Amniotic epithelial cell (primary cell): ENCODE measurements at places on chromosomes 13 and 19.

GRCh38 chr13:34035676-34036325 lies 217.9 kb downstream of the RFC3 start:
- DNase-seq = peak; percentile 20

DNA sequence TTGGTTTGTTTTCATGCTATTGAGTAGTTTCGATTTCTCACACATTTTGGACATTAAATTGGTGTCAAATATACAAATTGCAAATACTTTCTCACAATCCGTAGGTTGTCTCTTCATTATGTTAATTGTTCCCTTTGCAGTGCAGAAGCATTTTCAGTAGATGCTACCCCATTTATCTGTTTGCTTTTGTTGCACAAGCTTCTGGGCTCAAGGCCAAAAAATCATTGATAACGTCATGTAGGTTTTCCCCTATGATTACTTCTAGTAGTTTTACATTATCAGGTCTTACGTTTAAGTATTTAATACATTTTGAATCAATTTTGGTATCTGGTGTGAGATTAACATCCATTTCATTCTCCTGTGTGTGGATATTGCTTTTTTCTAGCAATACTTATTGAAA lies 14.0 kb upstream of the ZNF347 start:
- peak; percentile 29 for DNase-seq

GRCh38 chr13:109933476-109933875 lies 147.1 kb upstream of the IRS2 start:
- no peak for DNase-seq

GRCh38 chr19:39631178-39631577 lies 24.5 kb upstream of the LGALS16 start:
- DNase-seq = no peak

DNA sequence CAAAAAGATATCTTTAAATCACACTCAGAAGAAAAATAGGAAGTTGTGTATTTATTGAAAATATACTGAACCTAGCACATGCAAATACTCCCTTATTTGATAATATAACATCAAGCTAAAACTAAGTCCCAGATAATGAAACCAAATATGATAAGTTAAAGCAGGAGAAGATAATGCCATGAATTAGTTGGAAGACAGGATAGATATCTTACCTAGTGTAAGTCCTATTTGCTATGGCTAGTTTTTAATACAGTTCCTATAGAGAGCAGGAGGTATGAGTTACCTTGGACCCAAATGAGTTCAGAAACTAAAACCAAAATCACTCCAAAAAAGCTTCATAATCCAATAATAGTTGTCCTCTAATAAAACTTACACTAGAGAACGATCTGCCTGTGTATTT lies 1407.1 kb upstream of the MIR17HG start:
- DNase-seq = no peak

GRCh38 chr19:6260912-6261650 lies 18.7 kb downstream of the MLLT1 start:
- peak; percentile 20 for DNase-seq
